ENCODE measurements at places on chromosomes 16 and 17.

DNA sequence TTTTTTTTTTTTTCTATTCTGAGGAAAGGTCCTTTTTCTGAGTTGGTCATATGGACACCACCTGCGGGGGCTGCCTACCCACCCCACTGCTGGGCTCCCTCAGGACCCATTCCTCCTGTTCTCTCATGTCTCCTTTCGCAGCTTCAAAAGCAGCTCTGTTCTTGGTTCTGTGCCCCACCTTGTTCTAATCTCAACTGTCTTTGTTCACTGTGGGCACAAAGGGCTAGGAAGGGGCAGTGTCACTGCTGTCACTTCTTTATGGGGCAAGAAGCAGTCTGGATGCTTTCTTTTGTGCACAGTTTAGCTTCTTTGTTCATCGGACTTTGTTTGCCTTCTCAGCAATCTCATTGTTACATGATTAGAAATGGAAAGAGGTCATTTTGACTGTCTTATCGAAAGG is 7.1 kb downstream of the GOSR2 start:
- DNase-seq, result no peak

DNA sequence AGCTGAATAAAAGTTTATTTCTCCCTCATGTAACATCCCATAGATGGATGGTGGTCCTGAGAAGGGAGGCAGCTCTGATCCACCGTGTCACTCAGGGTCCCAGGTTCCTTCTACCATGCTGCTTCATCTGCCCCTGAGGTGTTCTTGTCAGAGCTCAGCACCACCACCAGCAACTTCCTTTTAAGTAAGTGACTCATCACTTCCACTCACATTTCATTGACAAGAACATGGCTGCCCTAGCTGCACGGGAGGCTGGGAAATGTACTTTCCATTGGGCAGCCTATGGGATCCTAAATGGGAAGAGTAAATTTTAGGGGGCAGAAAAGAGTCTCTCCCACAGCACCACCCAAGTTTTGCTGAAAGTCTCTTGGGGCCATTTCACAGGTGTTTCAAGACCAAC is 134.7 kb downstream of the USP31 start:
- DNase-seq, result no peak

DNA sequence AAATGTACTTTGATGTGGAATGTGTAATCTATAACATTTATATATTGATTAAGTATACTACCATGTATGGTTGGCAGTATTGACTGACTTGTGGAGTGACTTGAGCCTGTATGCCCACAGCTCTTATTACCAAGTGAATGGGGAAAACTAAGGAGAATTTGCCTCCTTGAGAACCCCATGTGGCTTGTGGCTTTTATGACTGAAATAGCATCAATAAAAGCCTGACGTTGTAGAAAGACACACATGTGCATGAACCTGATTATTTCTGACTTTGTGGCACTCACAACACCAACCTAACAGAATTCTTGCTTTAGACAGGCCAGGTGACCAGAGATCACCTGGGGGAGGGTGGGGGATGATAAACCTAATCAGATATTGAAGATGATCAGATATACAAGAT is 2.1 kb upstream of the LRRC75A start:
- DNase-seq, result no peak

DNA sequence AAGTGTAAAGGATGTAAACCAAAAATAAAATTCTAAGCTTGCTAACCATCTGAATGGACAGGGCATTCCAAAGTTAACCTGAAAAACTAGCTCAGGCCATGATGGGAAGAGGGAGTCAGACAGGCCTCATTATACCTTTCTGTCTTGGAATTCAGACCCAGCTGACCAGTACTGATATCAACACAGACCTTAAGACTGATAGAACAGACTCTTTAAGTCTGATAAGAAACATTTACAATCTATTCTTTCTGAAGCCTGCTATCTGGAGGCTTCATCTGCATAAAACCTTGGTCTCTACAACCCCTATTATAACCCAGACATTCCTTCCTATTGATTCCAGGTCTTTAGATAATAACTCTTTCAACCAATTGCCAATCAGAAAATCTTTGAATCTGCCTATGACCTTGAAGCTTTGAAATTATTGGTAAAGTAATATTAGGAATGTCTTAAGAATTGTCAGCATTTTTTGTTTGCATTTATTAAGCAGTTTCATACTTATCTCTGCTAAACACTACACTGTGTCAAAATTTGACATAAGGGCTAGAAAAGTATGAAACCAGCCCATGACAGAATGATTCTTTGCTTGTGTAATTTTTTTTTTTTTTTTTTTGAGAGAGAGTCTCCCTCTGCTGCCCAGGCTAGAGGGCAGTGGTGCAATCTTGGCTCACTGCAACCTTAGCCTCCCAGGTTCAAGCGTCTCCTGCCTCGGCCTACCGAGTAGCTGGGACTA is 12.9 kb upstream of the PRSS54 start:
- no peak for DNase-seq

DNA sequence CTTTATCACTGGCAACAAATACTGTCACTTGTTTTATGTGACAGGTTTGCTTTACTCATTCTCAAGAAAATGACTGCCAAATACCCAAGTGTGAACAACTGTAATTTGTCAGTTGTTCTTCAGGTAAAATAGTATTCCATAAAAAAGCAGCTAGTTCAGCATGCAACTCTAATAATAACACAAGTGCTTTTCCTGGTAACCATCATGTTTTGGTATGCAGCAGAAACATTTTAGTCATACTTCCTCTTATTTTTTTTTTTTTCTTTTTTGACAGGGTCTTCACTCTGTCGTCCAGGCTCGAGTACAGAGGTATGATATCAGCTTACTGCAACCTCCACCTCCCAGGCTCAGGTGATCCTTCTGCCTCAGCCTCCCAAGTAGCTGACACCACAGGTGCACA is 4.6 kb downstream of the TERF2 start:
- DNase-seq, result no peak

DNA sequence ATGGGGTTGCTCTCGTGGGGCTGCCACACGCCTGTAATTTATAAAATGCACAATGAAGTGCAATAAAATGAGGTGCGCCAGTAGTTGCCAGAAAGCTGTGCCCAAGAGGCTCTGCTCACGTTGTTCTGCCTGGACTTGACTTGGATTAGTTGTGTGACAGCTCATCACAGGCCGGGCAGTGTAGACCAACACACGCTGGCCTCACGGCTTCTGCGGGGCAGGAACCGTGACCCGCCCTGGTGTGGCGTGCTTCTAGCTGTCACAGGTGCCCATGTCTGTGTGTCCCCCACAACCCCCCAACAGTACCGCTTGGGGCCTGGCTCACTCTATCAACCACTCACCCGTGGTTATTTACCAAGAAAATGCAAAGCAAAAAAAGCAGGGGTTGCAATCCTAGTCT is 112.2 kb upstream of the ZNF750 start:
- no peak for DNase-seq

DNA sequence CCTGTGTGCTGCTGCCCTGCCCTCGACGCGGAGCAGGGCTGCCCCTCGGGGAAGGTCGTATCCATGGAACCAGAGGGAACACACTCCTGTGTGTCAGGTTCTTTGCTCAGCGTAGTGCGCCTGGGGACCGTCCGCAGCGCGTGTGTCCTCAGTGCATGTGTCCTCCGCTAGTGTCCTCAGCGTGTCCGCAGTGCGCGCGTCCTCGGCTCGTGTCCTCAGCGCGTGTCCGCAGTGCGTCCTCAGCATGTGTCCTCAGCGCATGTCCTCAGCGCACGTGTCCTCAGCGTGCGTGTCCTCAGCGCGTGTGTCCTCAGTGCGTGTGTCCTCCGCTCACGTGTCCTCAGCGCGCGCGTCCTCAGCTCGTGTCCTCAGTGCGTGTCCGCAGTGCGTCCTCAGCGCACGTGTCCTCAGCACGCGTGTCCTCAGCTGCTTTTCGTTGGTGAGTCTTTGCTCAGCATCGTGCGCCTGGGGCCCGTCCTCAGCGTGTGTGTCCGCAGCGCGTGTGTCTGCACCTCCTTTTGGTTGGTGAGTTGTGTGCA is 59.2 kb upstream of the ZNF750 start:
- DNase-seq, result no peak

DNA sequence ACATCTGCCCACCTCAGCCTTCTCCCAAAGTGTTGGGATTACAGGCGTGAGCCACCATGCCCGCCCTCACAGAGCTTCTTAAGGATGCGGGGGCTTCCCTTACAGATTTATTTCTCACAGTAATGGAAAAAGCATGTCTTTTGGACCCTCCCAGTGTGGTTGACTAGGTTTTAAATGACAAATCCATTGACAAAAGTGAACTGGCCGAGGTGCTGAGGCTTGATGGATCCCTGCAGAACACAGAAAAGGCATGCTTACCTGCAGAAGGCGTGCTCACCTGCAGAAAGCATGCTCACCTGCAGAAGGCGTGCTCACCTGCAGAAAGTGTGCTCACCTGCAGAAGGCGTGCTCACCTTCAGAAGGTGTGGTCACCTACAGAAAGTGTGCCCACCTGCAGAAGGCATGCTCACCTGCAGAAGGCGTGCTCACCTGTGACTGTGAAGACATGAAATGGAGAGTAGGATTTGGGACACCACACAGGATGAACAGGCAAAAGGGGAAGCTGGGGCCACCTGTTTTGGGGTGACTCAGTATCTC is 15.1 kb upstream of the BBS2 start:
- no peak for DNase-seq

- DNase-seq, result no peak
These were observed 1.0 kb downstream of the KAT8 start for GRCh38 chr16:31118223-31119155.

DNA sequence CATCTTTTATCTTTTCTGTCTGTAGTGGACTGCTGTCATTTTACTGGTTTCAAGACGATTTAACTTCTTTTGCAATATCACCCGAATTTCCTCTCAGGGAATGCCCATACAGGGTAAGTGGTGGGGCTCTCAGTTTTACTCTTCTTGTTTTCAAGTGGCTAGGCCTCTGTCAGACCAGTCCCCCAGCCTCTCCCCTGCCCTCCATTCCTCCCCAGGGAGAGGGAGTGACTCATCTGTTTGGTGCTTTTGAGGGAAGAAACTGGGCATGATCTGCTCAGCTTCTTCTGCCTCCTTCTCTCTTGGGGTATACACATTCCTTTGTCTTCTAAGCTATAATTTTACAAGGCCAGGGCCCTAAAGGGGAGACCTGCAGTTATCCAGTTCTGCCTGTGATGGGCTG is 332.0 kb downstream of the CBLN1 start:
- DNase-seq, result no peak

GRCh38 chr16:8096211-8096610 is 494.1 kb downstream of the TMEM114 start:
- DNase-seq, result no peak

- DNase-seq, result no peak
These were observed 225.1 kb downstream of the LGALS9B start for GRCh38 chr17:20242271-20242670.

DNA sequence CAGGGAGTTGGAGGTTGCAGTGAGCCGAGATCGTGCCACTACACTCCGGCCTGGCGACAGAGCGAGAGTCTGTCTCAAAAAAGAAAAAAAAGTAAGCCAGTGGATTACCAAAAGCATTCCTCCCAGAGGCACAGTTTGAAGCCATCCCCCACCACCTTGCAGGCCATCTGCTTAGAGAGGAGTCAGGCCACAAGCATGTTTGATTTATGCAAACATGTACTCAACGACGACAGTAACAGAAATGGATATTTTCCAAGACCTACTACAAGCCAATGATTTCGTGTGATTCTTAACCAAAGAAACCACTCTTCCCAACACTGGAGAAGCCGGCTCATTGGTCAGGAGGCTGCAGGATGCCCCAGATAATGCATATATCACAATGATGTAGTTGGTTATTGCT is 34.8 kb downstream of the MYH13 start:
- DNase-seq, result no peak

- peak; percentile 82 for DNase-seq
These were observed at the start of gene SUPT4H1 for GRCh38 chr17:58351831-58352595. TSS of gene SUPT4H1 (minus strand) at chr17:58352201. CDS start at chr17:58352135, 66 bp downstream.

- no peak for DNase-seq
These were observed 65.8 kb downstream of the FTO start for GRCh38 chr16:53769787-53770186.

All from stimulated activated CD8-positive, alpha-beta memory T cell treated with anti-CD3 and anti-CD28 coated beads, Interleukin-12 subunit alpha, Interleukin-12 subunit beta, amount 100 ng/mL, for 1 hour (primary cell).